ENCODE measurements at places on chromosomes 6 and 20. TPM values are rescaled to one million over a fixed set of nuclear protein-coding genes. Genes with fewer than 3 reads are reported as not detected.
A peak's percentile ranks its signal among the peaks of the same experiment; 100 is the strongest.

PRRT1 gene
- 1.2 TPM for total RNA-seq

STMND1 gene
- not detected for total RNA-seq

DNA sequence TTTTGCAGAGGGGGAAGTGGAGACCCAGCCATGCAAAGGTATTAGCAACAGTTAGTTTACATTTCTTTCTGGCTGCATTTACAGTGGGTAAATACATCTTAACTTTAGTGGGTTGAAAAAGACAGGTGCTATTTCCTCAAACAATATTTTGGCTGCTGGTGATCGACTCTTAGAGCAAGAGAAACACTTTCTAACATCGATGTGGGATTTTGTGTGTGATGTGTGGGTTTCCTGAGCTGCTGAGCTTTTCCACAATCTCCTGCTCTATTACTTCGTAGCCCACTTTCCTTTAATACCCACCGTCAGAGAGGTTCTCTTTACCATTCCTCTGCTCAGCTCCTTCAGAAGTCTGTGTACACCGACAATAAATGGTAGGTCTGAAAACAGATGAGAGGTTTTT, 339.0 kb downstream of the NRN1 start:
- DNase-seq = no peak

DNA sequence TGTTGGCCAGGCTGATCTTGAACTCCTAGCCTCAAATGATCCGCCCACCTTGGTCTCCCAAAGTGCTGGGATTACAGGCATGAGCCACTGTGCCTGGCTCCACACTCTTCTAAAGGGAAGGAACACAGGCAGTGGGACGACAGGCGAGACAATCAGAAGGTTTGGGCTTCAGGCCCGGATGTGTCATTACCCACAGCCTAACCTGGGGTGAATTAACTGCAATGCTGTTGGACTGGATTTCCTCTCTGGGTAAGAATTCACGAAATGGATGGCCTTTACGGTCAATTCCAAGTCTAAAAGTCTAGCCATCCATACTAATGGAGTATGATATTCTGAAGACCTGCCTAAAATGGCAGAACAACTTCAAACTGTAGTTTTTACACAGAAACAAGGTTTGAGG, 83.7 kb upstream of the CCDC28A start:
- no peak for DNase-seq

RANBP9 gene
- 56.3 TPM for total RNA-seq

- no peak for DNase-seq
Observed at GRCh38 chr6:121135425-121135824, 198.9 kb downstream of the TBC1D32 start.

- DNase-seq = no peak
Observed at GRCh38 chr6:76814496-76815458, 648.5 kb downstream of the HTR1B start.

GRCh38 chr6:46207174-46207573, 36.4 kb upstream of the ENPP5 start:
- no peak for DNase-seq

- DNase-seq = no peak
Observed at GRCh38 chr6:40171343-40171742, 237.1 kb upstream of the MOCS1 start.

DNA sequence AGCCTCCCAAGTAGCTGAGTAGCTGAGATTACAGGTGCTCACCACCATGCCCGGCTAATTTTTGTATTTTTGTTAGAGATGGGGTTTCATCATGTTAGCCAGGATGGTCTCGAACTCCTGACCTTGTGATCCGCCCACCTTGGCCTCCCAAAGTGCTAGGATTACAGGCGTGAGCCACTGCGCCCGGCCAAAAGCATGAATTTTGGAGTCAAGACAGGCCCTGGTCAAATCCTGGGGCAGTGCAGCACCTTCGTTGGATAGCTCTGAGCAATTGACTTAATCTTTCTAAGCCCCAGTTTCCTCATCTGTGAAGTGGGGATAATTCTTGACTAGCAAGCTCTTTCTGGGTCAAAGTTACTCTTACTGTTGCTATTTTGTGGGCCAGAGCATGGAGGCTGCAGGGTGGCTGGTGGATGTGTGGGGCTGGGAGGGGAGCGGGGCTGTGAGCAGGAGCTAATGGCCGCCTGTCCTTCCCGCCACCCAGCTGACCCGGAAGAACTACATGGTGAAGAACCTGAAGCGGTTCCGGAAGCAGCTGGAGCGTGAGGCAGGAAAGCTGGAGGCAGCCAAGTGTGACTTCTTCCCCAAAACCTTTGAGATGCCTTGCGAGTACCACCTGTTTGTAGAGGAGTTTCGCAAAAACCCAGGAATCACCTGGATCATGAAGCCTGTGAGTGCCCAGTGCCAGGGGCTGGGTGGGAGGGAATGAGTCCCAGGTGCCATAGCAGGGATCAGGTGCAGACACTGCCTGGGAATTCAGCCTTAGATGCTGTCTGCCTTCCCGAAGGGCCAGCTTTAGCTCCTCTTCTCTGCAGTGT, 39.0 kb downstream of the TTLL9 start:
- DNase-seq = no peak

GRCh38 chr6:31402324-31403282, 792 bp upstream of the MICA start:
- DNase-seq = peak; percentile 44

TREM2 gene
- total RNA-seq = 1.9 TPM

GRCh38 chr6:170124150-170124549, 166.7 kb downstream of the DLL1 start:
- no peak for DNase-seq

CST2 gene
- not detected for total RNA-seq
